ENCODE measurements at places on chromosomes 16 and 17.

GRCh38 chr16:56275076-56275475 is 83.8 kb downstream of the GNAO1 start:
- DNase-seq, result no peak

DNA sequence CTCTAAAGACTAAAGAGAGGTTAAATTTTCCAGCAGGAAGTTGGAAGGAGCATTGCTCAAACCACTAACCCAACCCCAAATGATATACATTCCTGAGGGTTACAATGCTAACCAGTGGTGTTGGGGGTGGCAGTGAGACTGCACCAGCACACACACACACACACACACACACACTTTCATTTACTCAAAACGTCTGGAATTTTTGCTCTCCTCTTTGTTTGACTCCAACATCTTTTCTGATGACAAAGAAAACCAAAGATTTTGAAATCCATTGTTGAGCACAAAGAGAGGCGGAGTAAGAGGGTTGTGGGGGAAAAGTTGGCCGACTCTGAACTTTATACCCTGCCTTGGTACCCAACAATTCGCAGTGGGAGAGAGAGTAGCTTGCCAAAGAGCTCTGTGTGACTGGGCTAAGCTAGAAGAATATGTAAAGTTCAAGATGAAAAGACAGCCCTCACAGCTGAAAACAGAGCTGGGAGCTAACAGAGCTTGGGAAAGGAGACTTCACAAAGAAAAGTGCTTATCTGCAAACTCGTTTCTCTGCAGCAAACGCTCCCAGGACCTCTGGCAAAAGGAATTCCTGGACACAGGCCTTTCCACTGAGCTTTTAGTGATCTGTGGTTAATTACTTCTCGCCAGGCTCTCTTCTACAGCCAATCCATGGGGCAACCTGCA is 426.0 kb upstream of the CDH11 start:
- DNase-seq, result peak; percentile 93

- DNase-seq, result no peak
Measured at GRCh38 chr17:4986403-4986802, 1.1 kb downstream of the CAMTA2 start.

GRCh38 chr16:87131996-87132345 is 185.2 kb downstream of the C16orf95 start:
- no peak for DNase-seq

- no peak for DNase-seq
Measured at GRCh38 chr16:89357055-89357816, 133.1 kb downstream of the ANKRD11 start.

DNA sequence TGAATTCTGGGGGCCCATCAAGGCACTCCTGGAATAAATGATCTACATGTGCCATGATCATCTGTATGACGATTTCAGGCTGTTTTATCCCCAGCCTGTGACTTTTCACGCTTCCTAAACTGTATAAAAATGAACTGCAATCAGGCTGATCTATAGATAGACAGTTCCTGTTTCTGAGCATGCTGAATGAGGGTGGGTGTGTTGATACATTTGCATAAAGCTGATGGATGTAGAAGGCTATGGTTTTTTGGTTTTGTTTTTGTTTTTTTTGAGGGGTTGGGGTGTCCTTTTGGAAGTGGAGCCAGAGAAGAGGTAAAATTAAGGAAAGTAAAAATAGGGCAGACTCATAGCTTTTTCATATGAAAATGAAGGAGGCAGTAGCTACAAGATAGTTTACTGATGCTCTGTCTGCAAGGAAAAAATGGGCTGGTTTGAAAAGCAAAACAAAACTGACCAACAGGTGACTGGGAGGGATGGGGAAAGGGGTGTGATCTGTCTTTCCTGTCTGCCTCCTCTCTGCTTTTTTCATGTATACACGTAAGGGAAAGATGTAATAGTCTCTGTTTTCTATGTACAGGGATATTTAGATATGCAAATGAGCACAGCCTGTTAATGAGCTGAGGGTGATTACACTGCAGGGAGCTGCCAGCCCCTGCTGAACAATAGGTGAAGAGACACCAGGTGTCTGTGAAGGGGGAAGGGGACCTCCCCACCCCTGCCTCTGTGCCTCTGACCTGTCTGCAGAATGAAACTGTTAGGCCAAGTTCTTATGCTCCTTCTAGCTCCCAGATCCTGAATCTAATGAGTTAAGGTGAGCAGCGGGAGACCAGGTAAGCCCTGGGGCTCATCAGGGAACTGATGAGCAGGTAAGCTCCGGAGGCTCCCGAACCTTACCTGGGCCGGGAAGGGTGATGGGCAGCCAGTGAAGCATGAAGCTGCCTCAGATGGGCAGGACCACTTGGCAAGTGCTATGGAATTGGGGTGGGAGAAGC is 46.6 kb upstream of the LYRM9 start:
- no peak for DNase-seq

GRCh38 chr16:70691223-70692129 is 5.6 kb upstream of the MTSS2 start:
- DNase-seq, result peak; percentile 96

DNA sequence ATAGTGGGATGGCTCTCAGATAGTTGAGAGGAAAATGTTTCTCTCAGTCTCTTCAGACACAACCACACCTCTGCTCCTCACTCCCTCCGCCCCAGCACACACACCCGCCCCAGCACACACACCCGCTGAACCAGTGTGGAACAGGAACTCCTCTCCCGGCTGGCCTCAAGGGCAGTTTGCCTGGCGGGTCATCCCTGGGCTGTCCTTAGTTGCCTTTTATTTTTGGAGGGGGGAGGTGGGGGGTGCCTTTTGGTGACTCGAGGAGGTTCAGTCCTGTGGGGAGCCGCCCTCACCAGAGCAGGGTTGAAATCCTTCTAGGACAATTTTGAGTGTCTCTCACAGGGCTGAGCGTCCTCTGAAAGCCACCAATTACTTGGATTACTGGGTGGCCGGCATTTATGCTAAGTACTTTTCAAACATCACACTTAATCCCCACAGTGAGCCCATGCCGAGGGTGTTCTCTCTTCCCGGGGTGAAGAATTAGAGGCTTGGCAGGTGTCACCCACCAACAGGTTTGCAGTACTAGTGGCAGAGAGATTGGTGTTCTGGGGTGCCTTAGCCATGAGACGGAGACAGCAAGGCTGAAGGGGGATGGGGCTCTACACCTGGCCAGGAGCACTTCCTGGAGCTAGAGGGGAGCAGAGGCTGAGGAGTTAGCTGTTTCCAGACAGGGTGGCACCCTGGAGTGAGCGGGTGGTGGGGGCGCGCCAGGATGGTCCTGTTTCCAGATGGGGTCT is 2.8 kb downstream of the RASD1 start:
- no peak for DNase-seq

- peak; percentile 41 for DNase-seq
Measured at GRCh38 chr16:82987767-82988166, 361.0 kb downstream of the CDH13 start.

DNA sequence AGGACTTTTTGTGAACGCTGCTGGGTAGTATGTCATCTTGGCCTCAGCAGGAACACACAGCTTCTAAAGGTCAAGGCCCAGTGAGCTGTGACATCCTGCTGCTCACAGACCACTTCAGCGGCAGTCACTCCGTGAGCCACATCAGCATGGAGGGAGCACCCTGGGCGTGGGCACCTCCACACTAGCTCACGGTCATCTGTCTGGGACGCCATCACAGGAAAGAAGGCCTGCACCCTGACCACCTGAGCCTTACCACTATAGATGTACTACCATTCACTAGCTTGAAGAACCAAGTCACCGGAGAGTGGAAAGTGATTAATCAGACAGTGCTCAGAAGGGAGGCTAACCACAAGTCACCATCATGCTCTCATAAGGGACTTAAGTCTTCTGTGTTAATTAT is 3.3 kb downstream of the AXIN1 start:
- DNase-seq, result no peak

DNA sequence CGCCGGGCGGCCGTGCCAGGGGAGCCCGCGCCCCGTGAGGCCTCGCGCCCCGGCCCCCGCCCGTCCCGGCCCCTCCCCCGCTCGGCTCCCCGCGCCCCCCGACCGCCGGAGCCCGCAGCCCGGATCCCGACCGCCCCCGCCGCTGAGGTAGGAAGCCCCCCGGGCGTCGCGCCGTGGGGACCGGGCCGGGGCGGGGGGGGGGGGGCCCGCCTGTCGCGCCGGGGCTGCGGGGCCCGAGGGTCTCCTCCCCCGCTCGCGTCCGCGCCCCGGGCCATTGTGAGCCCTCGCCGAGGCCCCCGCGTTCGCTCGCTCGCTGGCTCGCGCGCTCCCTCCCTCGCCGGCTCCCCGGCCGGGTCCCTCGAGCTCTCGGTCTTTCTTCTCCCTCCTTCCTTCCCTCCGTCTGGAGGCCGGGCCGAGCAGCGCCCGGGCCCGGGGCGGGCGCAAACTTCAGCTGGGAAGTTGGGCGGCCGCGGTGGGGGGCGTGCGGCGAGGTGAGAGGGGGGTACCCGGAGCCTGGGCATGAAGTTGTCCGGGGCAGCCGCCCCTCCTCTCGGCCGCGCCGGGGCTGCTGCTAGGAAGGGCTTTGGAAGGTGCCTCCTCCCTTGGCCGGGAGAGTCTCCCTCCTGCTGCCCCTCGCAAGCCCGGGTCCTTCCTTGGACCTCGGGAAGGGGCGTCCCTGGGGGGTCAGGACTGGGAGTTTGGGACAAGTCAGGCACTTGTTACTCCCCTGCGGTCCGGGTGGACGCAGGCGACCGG is 419 bp downstream of the GLIS2 start:
- DNase-seq, result peak; percentile 26

- no peak for DNase-seq
Measured at GRCh38 chr17:27751622-27752490, 48.5 kb downstream of the NOS2 start.

GRCh38 chr17:64621772-64622171 is 40.3 kb downstream of the SMURF2 start:
- DNase-seq, result no peak

- DNase-seq, result peak; percentile 91
Measured at GRCh38 chr16:70685938-70686375, at the start of gene MTSS2. Gene MTSS2, minus strand, starts transcription at chr16:70686053. Its CDS starts 262 bp downstream, at chr16:70685791.

GRCh38 chr17:69949973-69950695 is 124.9 kb upstream of the KCNJ16 start:
- DNase-seq, result no peak

- DNase-seq, result no peak
Measured at GRCh38 chr16:63695347-63695746, 1426.5 kb downstream of the CDH11 start.

GRCh38 chr16:49972280-49972679 is 52.7 kb upstream of the CNEP1R1 start:
- no peak for DNase-seq

GRCh38 chr16:2177561-2177960 is 18.8 kb downstream of the CASKIN1 start:
- no peak for DNase-seq

GRCh38 chr17:44804302-44805089 is 25.6 kb downstream of the GJC1 start:
- DNase-seq, result peak; percentile 17

DNA sequence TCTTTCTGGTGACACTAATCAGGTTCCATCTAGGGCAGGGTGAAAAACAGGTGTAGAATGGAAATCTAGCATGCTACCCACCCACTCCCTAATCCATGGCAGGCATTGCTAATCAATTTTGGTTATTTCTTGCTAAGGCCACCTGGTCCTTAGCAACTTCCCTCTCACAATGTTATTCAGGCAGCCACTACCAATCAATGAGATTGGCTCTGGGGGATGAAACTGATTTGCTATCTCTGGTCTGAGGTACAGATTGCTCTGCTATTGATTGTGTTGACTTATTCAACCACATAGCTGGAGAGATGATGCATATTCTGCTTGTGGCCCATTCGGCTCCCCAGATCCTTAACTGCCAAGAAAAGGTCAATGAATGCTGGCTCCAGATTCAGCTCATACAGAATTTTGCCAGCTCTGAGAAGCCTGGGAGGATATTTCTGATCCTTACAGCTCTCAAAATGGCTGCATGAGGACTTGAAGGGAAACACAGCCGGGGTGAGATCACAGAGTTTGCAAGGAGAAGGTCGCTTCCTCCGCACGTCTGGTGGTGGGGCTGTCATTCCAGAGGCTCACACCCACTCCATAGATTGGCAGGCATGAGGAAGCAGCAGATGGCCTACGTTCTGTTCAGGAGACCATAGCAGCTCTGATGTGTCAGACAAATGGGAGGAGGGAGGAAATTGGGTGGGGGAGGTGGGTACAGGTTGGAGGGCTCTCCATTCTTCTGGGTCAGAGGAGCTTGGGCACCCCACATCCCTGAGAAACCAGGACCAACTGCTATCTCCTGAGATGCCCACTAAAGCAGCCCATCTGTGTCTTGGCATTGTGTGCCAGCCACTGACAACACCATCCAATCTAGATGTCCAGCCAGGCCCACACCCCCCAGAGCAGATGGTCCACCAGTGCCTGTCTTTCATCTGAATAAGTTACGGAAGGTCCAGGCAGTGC is 22.3 kb downstream of the SEZ6 start:
- DNase-seq, result no peak

GRCh38 chr16:17529982-17530760 is 59.4 kb upstream of the XYLT1 start:
- DNase-seq, result no peak

- no peak for DNase-seq
Measured at GRCh38 chr16:84827131-84827574, 7.4 kb downstream of the CRISPLD2 start.

DNA sequence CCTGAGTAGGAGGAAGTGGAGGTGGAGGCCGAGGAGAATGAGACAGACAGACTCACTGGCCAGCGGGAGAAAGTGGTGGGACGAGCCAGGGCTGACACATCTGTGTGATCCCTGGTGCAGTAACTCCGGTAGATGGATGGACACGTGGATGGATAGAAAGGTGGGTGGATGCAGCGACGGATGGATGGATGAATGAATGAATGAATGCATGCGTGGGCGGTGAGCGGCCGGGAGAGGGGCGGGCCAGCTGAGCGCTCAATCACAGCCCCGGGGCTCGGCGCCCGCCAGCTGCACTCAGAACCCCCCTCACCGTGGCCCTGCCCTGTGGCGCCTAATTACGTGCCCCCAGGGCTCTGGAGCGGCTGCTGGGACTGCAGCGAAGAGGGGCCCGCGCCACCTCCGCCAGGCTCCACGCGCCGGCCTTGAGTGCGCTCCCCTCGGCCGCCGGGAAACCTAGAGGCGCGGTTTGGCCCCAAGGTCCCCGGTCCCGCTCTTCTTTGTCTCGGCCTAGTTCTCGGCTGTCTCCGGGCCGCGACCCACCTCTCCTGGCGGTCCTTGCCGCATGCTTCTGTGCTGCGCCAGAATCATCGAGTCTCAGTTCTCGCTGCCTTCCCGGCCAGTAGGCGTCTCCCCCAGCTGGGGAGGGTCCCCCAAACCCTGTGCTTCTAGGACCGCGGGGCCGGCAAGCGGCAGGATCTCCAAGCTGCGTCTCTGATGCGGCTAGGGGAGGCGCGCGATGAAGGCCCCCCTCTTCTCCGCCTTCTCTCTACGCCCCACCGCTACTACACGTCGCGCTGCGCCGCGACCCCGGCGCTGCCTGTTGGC is 41.0 kb downstream of the RAI1 start:
- DNase-seq, result no peak

- DNase-seq, result peak; percentile 37
Measured at GRCh38 chr17:39700148-39700987, 504 bp downstream of the ERBB2 start.

DNA sequence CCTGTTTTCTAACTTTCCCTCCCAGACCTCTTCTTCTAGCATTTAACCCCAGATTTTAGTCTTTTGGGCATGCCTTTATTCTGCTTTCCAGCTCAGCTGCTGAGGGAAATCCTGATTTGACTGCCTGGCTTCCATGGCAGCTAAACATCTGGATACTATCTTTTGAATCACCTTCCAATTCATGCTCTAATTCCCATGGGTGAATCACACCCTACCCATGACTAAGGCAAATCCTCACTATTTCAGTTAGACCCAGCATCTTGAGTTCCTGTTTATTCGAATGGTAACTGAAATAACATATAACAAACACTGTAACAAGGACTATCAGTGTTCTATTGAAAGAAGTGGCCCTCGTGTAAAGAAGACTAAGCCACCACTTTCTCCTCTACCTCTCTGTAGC is 29.8 kb downstream of the CA10 start:
- DNase-seq, result no peak

GRCh38 chr17:75623386-75623785 is 9.8 kb upstream of the SMIM5 start:
- no peak for DNase-seq
